K562 (cell line): ENCODE measurements at places on chromosomes 7 and 10.

DNA sequence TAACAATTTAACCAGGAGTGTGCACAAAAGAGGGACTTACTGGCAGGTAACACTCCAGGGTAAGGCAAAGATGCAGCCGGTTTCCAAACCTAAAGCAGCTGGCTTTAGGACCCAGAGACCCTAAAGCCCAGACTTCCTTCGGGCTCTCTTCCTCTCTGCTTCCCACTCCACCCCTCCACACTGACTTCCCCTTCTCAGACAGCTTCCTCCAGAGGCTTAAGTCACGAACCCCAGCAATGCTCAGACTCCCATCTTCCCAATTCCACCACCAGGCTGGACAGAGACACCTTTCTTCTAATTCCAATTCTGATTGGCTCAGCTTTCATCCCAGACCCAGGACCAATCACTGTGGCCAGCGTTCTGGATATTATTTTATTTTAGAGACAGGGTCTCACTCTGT, 24.8 kb downstream of the STYXL1 start:
- no peak overlapping the region for H3K27ac ChIP-seq
- no peak for DNase-seq
- H3K4me1 ChIP-seq, result peaks cover 4% of the 10 kb centered on the region; the same call in 1 of the 2 replicates
- no peak overlapping the region for H3K4me3 ChIP-seq
- H3K36me3 ChIP-seq, result peaks cover 37% of the 10 kb centered on the region

- H3K4me1 ChIP-seq, result peaks cover 7% of the 10 kb centered on the region
- no peaks in the 10 kb centered on the region for H3K27me3 ChIP-seq
- no peak for DNase-seq
- no peak overlapping the region for H3K4me3 ChIP-seq
- H3K36me3 ChIP-seq, result no peaks in the 10 kb centered on the region
- H3K27ac ChIP-seq, result no peak overlapping the region
These were observed 7.8 kb upstream of the COMMD3 start for GRCh38 chr10:22308390-22308789.

- DNase-seq, result no peak
- no peak overlapping the region for H3K4me3 ChIP-seq
- no peaks in the 10 kb centered on the region for H3K36me3 ChIP-seq
- no peak overlapping the region for H3K27ac ChIP-seq
These were observed 343.9 kb downstream of the PLXNA4 start for GRCh38 chr7:132232406-132232805.

DNA sequence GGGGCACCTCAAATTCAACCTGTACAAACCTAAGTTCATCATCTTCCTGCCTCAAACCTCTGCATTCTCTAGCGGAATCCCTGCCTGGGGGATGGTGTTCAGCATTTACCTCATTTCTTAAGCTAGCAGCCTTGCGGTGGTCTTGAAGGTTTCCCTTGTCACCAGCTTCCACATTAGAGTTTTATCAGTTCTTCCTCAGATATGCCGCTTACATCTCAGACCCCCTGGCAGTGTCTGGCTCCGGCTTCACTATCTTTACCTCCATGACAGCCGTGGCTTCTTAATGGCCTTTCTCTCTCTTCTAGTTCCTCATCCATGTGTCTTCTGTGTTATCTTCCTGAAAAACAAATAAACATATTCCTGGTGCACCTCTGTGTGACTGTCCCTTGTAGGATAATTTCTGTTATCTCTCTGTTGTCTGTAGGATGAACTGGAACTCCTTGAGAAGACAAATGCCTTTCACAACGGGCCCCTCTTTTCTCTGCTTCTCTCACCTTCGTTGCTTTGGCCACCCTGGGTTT, 101.1 kb upstream of the BMPER start:
- H3K36me3 ChIP-seq, result no peaks in the 10 kb centered on the region
- H3K27me3 ChIP-seq, result no peaks in the 10 kb centered on the region
- DNase-seq, result no peak
- no peak overlapping the region for H3K27ac ChIP-seq
- H3K4me3 ChIP-seq, result no peak overlapping the region
- no peaks in the 10 kb centered on the region for H3K4me1 ChIP-seq

DNA sequence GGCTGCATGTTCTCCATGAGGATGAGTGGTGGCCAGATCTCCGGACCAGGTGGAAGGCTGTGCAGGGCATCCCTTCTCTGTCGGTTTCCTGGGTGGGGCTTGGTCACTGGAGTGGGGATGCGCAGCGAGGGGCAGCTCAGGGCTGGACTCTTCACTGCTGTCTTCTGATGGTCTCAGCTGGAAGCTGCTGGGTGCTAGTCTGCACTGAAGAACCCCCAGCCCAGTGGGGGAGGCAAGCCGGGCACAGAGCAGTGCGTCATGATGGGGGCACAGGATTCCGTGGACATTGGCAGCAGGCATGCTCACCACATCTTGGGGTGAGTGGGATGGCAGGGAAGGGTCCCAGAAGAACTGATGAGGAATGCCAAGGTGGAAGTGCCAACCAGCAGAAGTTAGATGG, 39.8 kb downstream of the EEPD1 start:
- no peaks in the 10 kb centered on the region for H3K36me3 ChIP-seq
- no peak overlapping the region for H3K27ac ChIP-seq
- no peaks in the 10 kb centered on the region for H3K4me1 ChIP-seq
- DNase-seq, result no peak

DNA sequence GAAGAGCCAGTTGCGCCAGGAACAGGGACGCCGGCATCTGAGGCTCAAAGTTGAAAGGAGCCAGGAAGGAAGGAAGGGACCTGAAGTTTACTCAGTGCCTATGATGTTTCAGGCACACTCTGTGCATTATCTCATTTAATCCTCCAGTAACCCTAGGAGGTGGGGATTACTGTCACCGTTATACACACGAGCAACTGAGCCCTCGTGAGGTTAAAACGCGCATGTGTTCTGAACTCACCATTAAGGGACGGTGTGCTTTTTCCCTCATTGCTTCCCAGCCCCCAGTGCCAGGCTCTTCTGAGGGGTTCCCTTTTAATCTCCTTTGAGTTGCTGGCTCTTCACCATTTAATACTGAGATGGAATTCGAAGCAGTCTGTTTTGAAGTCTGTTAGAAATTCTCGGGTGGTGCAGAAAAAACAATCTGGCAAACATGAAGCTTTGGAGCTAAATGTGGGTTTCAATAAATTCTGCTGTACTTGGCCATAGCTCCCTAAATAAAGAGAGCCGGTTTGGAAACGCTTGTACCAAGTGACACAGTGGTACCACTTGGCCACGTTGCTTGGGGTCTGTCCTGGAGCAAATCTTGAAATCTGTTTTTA, 102.2 kb downstream of the TAX1BP1 start:
- H3K4me3 ChIP-seq, result no peak overlapping the region
- peaks cover 53% of the 10 kb centered on the region for H3K27me3 ChIP-seq
- H3K27ac ChIP-seq, result no peak overlapping the region
- peak; percentile 41 for DNase-seq
- H3K4me1 ChIP-seq, result no peaks in the 10 kb centered on the region

- H3K4me1 ChIP-seq, result peaks cover 34% of the 10 kb centered on the region
- no peaks in the 10 kb centered on the region; the same call in 2 of the 3 replicates for H3K36me3 ChIP-seq
- no peak for DNase-seq
- H3K27ac ChIP-seq, result peak overlapping the region; percentile 42; the same call in 2 of the 3 replicates
These were observed 6.5 kb downstream of the BLVRA start for GRCh38 chr7:43764807-43765491.

- H3K4me3 ChIP-seq, result no peak overlapping the region
- DNase-seq, result peak; percentile 43
- H3K36me3 ChIP-seq, result peaks cover under 1% of the 10 kb centered on the region; the same call in 1 of the 3 replicates
- peaks cover 36% of the 10 kb centered on the region for H3K4me1 ChIP-seq
- no peak overlapping the region for H3K27ac ChIP-seq
These were observed 14.2 kb downstream of the PDLIM1 start for GRCh38 chr10:95276367-95277200.

GRCh38 chr7:13489386-13489785, 500.1 kb downstream of the ETV1 start:
- no peaks in the 10 kb centered on the region for H3K27me3 ChIP-seq
- no peak for DNase-seq
- H3K27ac ChIP-seq, result no peak overlapping the region
- no peak overlapping the region for H3K4me3 ChIP-seq
- no peaks in the 10 kb centered on the region for H3K36me3 ChIP-seq

- no peak overlapping the region for H3K27ac ChIP-seq
- no peaks in the 10 kb centered on the region for H3K4me1 ChIP-seq
- H3K4me3 ChIP-seq, result no peak overlapping the region
- no peaks in the 10 kb centered on the region for H3K36me3 ChIP-seq
These were observed 437.9 kb downstream of the TCERG1L start for GRCh38 chr10:130873636-130874035.

- DNase-seq, result peak; percentile 68
- no peak overlapping the region for H3K4me3 ChIP-seq
- H3K36me3 ChIP-seq, result no peaks in the 10 kb centered on the region
- peaks cover under 1% of the 10 kb centered on the region; the same call in 1 of the 3 replicates for H3K27me3 ChIP-seq
- H3K4me1 ChIP-seq, result peaks cover 7% of the 10 kb centered on the region; the same call in 2 of the 3 replicates
These were observed 4.2 kb upstream of the UPP1 start for GRCh38 chr7:48084727-48085432.

DNA sequence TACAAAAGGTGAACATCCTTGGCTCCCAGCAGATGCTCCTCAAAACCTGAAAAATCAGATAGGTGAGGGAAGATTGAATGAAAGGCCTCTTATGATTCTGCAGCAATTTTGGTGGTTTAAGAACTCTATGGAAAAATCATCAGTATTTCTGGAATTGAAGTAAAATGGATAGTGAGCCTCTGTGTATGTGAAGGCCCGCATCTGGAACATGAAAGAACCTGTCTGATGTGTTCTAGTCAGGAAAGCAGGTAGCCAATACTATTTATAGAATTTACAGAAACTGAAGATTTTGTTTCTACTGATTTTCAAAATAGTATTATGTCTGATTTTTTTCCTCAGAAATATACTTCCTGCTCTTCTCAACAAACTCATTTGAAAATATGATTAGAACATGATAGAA, 37.3 kb downstream of the EGFR start:
- no peak overlapping the region for H3K27ac ChIP-seq
- peaks cover 40% of the 10 kb centered on the region for H3K27me3 ChIP-seq
- H3K4me3 ChIP-seq, result no peak overlapping the region
- DNase-seq, result no peak
- H3K4me1 ChIP-seq, result no peaks in the 10 kb centered on the region
